H4 (cell line): ENCODE measurements at places on chromosomes 7 and 10. TPM values are rescaled to one million over a fixed set of nuclear protein-coding genes. Genes with fewer than 3 reads are reported as not detected.

- no peak for DNase-seq
Measured at GRCh38 chr7:155758348-155758747, 53.9 kb downstream of the SHH start.

GRCh38 chr10:79397575-79398303 is 47.7 kb downstream of the ZCCHC24 start:
- no peak for DNase-seq

- DNase-seq: no peak
Measured at GRCh38 chr7:141071855-141072547, 1.9 kb upstream of the TMEM178B start.

DNA sequence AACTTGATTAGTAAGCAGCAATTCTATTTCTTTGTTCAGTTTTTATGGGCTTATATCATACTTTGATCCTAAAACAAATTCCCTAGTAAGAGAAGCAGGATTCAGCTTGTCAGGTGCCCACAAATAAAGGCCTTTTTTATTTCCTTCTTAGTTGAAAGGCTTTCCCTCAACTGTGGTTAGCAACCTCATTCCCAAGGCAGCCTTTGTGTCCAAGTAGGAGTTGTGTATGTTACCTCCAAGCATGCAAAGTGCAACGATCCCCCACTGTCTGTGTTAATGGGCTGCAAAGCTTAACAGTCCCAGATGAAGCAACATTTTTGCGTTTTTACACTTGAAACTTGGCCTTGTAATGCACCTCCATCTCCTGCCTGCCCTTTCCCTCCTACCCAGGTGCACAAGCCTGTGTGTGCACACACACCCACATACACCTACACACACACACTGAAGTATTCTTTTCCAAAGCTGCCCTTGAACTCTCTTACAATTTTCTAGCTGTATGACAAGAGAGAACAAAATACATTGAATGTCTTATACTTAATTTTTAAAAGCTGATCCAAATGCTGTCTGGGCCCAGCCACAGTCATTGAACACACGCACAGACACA is 278.2 kb downstream of the SNX13 start:
- peak; percentile 43 for DNase-seq

GRCh38 chr10:72276421-72277339 is 3.0 kb downstream of the DDIT4 start:
- peak; percentile 75 for DNase-seq

Gene PYROXD2
- 3.4 and 4.2 TPM in 2 replicates for total RNA-seq

- no peak for DNase-seq
Measured at GRCh38 chr7:136947347-136947746, 78.9 kb downstream of the CHRM2 start.

Gene NUPR2
- not detected in 2 replicates for total RNA-seq

Gene ADAM22
- 9.1 and 15.0 TPM in 2 replicates for total RNA-seq

Gene RSPH10B
- total RNA-seq: not detected in 2 replicates

DNA sequence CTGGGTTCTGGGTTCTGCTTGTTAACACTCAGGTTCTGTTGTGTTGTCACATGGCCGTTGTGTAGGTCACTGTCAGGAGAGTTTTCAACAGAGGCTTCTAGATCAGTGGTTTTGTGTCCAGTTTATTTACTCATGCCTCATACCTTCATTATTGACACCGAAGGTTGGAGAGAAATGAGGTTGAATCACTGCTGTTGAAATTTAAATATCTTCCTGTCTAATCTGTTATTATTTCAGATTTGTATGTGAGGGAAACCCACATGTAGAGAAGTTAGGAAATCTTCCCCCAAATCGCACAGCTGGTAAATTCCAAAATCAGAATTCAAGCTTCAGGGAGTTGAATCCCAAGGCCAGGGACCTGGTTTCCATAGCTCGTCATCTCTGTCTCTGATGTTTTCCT is 28.3 kb upstream of the KLF6 start:
- DNase-seq: no peak

- no peak for DNase-seq
Measured at GRCh38 chr10:114932945-114933344, 5.0 kb upstream of the TRUB1 start.

Gene ZNF239
- 5.7 TPM in 2 replicates for total RNA-seq

- DNase-seq: no peak
Measured at GRCh38 chr10:50545846-50546245, 77.9 kb downstream of the SGMS1 start.

GRCh38 chr7:105339404-105340323 is 49.1 kb downstream of the SRPK2 start:
- DNase-seq: no peak

Gene MYO1G
- not detected in 2 replicates for total RNA-seq

Gene LRRTM3
- total RNA-seq: not detected in 2 replicates

- DNase-seq: no peak
Measured at GRCh38 chr7:32659853-32660252, 164.6 kb downstream of the AVL9 start.

DNA sequence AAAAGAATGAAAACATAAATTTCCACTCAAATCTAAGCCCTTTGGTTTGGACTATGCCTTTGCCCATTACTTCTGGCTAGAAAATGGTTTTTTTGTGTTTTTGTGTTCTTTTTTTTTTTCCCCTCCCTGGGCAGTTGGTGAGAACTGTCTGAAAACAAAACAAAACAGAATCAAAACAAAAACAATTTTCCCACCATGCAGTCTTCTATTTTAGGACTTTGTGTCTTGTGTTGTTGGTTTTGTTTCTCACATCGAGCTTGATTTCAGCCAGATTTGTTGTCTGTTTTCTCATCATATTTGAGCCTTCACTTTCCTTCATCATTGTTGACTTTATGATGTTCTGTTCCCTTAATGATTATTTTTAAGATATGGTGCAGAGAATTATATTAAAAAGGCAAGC is 206.3 kb downstream of the MACC1 start:
- no peak for DNase-seq

GRCh38 chr7:148782757-148783456 is 84.2 kb downstream of the CUL1 start:
- no peak for DNase-seq

Gene CBLL1
- total RNA-seq: 38.5 and 38.9 TPM in 2 replicates

DNA sequence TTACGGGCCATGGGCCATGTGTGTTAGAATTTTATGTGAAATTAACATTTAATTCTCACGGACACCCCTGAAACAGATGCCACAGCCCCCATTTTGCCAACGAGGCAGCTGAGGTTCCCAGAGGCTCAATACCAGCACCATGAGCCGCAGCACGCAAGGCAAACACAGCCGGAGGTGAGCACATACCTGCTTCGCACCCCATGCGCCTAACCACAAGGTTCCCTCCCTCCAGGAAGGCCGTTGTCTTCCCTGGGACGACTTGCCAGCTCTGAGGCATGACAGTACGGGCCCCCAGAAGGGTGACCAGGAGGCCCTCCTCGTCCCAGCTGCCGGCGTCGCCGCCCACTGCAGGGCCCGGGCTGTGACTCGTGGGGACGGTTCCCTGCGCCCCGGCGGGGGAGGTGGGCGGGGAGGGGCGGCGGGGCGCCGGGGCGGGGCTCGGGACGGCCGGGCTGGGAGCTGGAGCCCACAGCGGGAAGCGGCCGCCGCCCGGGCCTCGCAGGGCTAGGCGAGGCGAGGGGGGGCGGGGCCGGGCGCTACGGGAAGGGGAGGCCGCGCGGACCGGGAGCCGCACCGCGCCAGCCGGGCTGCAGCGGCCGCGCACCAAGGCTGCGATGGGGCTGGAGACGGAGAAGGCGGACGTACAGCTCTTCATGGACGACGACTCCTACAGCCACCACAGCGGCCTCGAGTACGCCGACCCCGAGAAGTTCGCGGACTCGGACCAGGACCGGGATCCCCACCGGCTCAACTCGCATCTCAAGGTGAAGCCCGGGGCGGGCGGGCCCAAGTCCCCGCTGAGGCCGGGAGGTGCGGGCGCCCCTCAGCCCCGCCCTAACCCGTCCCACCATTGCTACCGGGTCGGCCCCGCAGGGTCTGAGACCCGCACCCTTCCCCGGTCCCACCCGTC is at the start of gene CAV2:
Gene CAV2 (plus strand): TSS at position 571 of the 910 bp plus-strand sequence. CDS start 44 bp downstream, at position 615.
- DNase-seq: peak; percentile 44

- DNase-seq: no peak
Measured at GRCh38 chr10:21427804-21428481, 97.5 kb downstream of the SKIDA1 start.

GRCh38 chr10:693506-693905 is 4.0 kb upstream of the DIP2C start:
- DNase-seq: no peak

DNA sequence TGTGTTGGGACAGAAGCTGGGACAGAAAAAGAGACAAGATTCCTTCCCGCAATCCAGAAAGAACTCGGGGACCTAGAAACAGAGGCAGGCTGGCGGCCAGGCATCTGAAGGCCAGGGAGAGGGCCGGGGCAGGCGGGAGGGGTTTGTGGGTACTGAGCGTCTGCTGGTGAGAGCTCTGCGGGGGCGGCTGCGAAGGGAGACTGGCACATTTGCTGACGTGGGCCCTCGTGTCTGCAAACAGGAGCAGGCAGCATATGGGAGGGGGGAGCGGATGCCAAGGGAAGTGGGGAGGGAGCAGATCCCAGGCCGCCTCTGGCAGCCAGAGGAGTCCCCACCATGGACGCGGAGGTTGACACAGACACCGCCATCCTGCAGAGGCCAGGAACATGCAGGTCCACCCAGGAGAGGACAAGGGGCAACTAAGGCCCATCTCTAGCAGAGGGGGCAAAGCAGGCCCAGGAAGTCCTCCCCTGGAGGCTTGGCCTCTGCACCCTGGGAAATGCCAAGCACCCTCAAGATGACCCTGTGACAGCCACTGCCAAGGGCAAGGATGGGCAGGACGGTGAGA is 32.2 kb downstream of the KCNH2 start:
- DNase-seq: no peak

Gene OGDHL
- total RNA-seq: 0.37 and 1.1 TPM in 2 replicates

DNA sequence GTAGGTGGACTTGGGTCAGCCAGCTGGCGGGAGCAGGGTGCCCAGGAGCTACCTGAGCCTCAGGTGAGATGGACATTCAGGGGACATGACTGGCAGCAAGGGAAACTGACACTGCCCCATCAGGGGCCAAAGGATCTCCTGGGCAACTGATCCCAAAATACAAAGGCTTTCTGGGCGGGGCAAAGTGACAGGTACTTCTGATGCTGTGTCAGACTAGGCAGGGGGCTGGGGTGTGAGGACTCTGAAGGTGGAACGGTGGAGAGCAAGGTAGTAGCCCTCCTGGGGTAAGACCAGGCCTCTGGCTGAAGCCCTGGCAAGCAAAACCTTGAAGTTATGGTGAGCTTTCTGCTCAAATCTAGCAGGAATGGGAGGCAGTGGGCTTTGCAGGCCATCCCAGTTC is 4.4 kb downstream of the OPN4 start:
- no peak for DNase-seq

DNA sequence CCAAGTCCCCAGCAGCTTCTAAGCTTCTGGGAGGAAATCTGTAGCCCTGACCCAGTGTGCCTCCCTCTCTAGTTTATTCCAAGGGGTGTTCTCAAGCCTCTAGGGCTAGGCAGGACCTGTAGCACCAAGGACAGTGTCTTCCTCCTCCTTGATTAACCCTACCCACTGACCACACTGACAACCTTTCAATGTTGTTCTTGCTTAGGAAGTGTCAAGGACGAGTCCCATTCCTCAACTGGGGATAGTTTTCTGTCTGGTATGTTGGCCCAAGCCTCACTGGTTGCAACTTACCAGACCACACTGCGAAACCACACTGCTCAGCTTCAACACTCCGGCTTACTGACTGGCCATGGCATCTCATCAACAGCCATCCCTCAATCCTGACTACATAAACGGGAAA is 100.0 kb downstream of the RNF216 start:
- no peak for DNase-seq

GRCh38 chr7:140927351-140927750 is 2.6 kb upstream of the BRAF start:
- DNase-seq: no peak

Gene OPN1SW
- total RNA-seq: not detected in 2 replicates

DNA sequence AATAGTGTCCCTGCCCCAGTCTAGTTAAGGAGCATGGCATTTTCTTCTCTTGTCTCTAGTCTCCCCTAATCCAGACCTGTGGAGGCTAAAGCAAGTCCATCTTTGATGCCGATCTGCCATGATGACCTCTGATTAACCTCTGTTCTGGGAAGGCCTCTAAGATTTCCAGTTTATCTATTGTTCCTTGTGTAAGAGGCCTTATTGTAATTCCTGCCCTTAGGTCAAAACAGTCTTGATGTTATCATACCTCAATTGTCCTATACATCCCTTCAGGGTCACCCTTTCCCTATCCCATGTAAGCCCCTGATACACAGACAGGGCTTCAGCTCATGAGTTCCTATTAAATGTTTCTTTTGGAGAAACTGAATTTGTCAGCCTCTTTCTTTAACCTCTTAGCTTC is 4.9 kb upstream of the ZMIZ2 start:
- no peak for DNase-seq

Gene HTR5A
- total RNA-seq: not detected in 2 replicates

GRCh38 chr7:83276250-83276649 is 113.6 kb upstream of the PCLO start:
- DNase-seq: no peak

DNA sequence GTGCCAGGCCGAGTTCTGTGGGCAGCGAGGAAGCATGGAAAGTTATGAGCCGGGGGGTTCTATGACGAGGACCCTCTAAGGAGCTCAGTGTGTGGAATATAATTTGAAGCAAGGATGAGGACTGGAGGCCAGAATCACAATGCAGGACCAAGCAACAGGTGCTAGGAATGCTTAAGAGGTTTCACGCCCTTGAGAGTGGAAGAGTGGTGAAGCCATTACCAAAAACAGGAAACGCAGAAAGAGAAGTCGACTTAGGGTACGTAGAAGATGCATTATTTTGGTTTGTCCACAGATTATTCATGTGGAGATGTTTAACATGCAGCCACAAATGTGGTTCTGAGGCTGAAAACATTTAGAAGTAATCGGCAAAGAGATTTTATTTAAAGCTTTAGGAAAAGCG is 78.7 kb downstream of the PIP4K2A start:
- DNase-seq: no peak

Gene GPR158
- 0.58 and 1.1 TPM in 2 replicates for total RNA-seq

- DNase-seq: no peak
Measured at GRCh38 chr10:125153703-125154490, 6.5 kb downstream of the CTBP2 start.

GRCh38 chr10:4107285-4107851 is 322.4 kb upstream of the KLF6 start:
- no peak for DNase-seq

Gene GTF2IRD1
- total RNA-seq: 5.9 and 13.0 TPM in 2 replicates

DNA sequence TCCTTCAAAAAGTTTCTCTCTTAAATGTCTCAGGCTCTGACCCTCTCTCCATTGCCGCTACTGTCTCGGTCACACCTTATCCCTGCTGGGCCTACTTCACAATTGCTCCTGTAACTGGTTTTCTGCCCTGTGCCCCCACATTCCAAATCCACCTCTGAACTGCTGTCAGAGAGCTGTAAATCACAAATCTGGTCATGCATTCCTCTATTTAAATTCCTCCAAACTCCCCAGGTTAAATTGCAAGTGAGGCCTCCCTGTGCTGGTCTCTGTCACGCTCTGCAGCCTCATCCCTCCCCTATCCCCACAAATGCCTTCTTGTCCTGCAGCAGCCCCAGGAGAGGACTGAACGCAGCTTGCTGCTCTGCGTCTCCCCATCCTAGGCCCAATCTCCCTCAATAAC is 40.4 kb upstream of the CDCA7L start:
- DNase-seq: no peak
